ENCODE measurements at places on chromosomes 16 and 17. TPM values are rescaled to one million over a fixed set of nuclear protein-coding genes. Genes with fewer than 3 reads are reported as not detected.

Gene TEX2
- total RNA-seq: 21.9 TPM

Gene KIF19
- 0.20 TPM for total RNA-seq

Gene ITGAX
- 2.1 TPM for total RNA-seq

Gene SLC5A11
- 0.15 TPM for total RNA-seq

Gene TSPAN10
- 0.31 TPM for total RNA-seq

Gene KRTAP2-1
- total RNA-seq: not detected

Gene HOXB1
- total RNA-seq: not detected

Gene TMEM235
- total RNA-seq: not detected

Gene PYY
- not detected for total RNA-seq

Gene TPSD1
- total RNA-seq: not detected

Gene ST6GALNAC1
- total RNA-seq: not detected

Gene ARL5C
- total RNA-seq: not detected

Gene RNF112
- 0.18 TPM for total RNA-seq

Gene OSGIN1
- 0.86 TPM for total RNA-seq

Gene PDILT
- total RNA-seq: not detected

Gene EMP2
- total RNA-seq: not detected

Gene MT1E
- total RNA-seq: 153 TPM

Gene TBC1D3E
- total RNA-seq: not detected

Gene SOX15
- 0.31 TPM for total RNA-seq

Gene SAMD14
- 1.3 TPM for total RNA-seq

Gene QPRT
- 3.5 TPM for total RNA-seq

Gene DBF4B
- 15.2 TPM for total RNA-seq

Gene KRTAP4-3
- not detected for total RNA-seq

Gene CA5A
- total RNA-seq: not detected

Gene NPIPB13
- total RNA-seq: 12.0 TPM

Gene SOCS1
- 128 TPM for total RNA-seq

Gene STH
- not detected for total RNA-seq

Gene SLC16A13
- 8.1 TPM for total RNA-seq

Gene BAHCC1
- not detected for total RNA-seq

Gene ECI1
- 33.1 TPM for total RNA-seq

Gene CFDP1
- 34.2 TPM for total RNA-seq

Gene CFAP97D1
- not detected for total RNA-seq

Gene KRT25
- total RNA-seq: not detected

Gene GSDMA
- not detected for total RNA-seq
